ENCODE measurements at places on chromosomes 6 and 20. TPM values are rescaled to one million over a fixed set of nuclear protein-coding genes. Genes with fewer than 3 reads are reported as not detected.
A peak's percentile ranks its signal among the peaks of the same experiment; 100 is the strongest.

GRCh38 chr6:138162111-138162954 is 594 bp downstream of the ARFGEF3 start:
- DNase-seq = no peak
- H3K4me3 ChIP-seq = peak overlapping the region; percentile 64
- H3K36me3 ChIP-seq = no peaks in the 10 kb centered on the region
- H3K4me1 ChIP-seq = peaks cover 4% of the 10 kb centered on the region

SNAP91 gene
- not detected for total RNA-seq

DNA sequence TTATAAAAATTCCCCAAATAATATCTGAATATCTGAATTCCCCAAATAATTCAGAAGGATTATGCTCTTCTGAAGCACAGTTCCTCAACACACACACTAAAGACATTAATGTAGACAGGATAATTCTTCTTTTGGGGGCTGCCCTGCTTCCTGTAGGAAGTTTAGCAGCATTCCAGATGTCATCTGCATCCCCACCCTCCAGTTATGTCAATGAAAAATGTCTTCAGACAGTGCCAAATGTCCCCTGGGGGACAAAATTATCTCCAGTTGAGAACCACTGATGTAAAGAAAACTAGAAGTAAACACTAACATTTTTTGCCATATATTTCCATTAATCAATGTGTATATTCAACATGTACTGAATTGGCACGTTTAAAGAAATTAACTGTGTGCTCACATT is 25.9 kb upstream of the NAA20 start:
- no peak overlapping the region for H3K4me3 ChIP-seq
- no peak overlapping the region for H3K27ac ChIP-seq
- no peaks in the 10 kb centered on the region for H3K27me3 ChIP-seq
- H3K4me1 ChIP-seq = peaks cover 71% of the 10 kb centered on the region
- no peaks in the 10 kb centered on the region for H3K36me3 ChIP-seq
- DNase-seq = no peak

GRCh38 chr20:18639501-18639979 is 51.7 kb downstream of the DTD1 start:
- H3K27ac ChIP-seq = peak overlapping the region; percentile 64
- no peaks in the 10 kb centered on the region for H3K4me1 ChIP-seq
- H3K4me3 ChIP-seq = no peak overlapping the region
- no peaks in the 10 kb centered on the region for H3K36me3 ChIP-seq

SRSF3 gene
- 92.9 TPM for total RNA-seq

GABRR2 gene
- total RNA-seq = not detected

DNA sequence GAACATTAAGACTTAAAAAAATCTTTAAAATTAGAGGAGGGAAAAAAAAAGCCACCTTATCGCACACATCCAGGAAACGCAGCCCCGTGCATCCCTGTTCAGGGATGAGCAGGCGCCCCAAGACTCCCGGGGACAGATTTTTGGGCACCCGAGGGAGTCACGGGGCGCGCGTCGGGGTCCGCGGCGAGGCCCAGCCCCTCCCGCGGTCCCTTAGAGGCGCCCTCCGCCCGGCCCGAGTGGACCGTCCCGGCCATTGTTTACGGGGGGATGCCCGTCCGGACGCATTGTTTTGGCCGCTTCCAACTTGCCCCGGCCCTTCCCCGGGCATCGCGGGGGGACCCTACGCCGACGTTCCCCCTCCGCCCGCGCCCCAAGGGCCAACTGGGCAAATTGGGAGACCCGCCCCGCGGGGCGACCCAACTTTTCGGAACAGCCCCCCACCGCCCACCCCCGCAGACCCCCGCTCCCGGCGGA is 610 bp downstream of the ZNF217 start:
- peak overlapping the region; percentile 89 for H3K4me3 ChIP-seq
- H3K4me1 ChIP-seq = peaks cover 16% of the 10 kb centered on the region
- peak overlapping the region; percentile 99 for H3K27ac ChIP-seq
- no peaks in the 10 kb centered on the region for H3K36me3 ChIP-seq
- no peaks in the 10 kb centered on the region for H3K27me3 ChIP-seq

- no peak for DNase-seq
- H3K36me3 ChIP-seq = no peaks in the 10 kb centered on the region
- H3K27me3 ChIP-seq = no peaks in the 10 kb centered on the region
These were observed 98.1 kb downstream of the SLC24A3 start for GRCh38 chr20:19310541-19310940.

GRCh38 chr6:54102238-54102637 is 9.0 kb upstream of the MLIP start:
- no peak overlapping the region for H3K4me3 ChIP-seq
- no peak for DNase-seq
- no peak overlapping the region for H3K27ac ChIP-seq
- peaks cover 83% of the 10 kb centered on the region for H3K4me1 ChIP-seq

POU5F1 gene
- not detected for total RNA-seq

DNA sequence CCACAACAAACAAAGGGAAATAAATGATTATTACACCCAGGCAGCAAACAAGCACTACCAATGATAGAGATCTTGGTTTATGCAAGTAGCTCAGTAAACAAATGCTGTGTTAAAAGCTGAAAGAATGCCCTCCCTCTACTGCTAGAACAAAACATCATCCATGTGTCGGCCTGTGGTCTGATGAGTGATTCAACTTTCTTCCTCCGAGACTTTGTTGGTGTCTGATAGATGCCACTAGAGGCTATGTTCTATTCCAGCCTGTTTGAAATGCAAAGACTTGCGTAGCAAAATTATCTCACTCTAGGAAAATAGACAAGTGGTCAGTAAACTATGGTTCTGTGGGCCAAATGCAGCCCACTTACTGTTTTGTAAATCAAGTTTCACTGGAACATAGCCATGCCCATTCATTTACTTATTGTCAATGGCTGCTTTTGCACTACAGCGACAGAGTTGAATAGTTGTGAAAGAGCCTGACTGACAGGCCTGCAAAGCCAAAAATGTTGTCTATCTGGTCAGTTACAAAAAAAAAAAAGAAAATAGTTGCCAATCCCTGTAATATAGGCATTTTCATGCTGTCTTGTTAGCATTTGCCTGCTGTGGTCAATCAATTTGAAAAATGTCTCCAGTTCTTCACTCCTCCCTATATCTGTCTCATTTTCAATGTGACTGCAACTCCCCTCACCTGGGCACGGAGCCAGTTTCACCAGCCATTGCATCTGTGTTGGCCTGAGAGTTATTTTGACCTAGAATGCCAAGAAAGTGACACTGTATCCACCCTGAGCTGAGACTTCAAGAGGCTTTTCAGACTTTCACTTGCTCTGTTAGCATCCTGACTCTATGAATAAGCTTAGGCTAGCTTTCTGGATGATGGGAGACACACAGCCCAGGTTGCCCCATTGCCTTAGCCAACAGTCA is 544.6 kb upstream of the BTBD3 start:
- H3K27ac ChIP-seq = no peak overlapping the region
- no peaks in the 10 kb centered on the region for H3K27me3 ChIP-seq
- H3K4me3 ChIP-seq = no peak overlapping the region
- H3K4me1 ChIP-seq = peaks cover 6% of the 10 kb centered on the region
- H3K36me3 ChIP-seq = no peaks in the 10 kb centered on the region

DNA sequence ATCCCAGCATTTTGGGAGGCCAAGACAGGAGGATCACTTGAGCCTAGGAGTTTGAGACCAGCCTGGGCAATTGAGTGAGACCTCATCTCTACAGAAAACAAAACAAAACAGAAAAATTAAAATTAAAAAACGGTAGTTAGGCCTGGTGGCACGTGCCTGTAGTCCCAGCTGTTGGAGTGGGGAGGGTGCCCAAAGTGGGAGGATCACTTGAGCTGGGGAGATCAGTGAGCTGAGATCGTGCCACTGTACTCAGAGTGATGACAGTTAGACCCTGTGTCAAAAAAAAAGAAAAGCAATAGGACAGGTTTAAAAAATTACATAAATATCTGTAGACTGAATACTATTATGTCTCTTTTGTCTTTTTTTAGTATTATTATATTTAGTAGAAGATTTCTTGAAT is 64.3 kb downstream of the ITCH start:
- no peaks in the 10 kb centered on the region for H3K4me1 ChIP-seq
- no peak overlapping the region for H3K27ac ChIP-seq
- no peaks in the 10 kb centered on the region for H3K27me3 ChIP-seq
- peaks cover 23% of the 10 kb centered on the region for H3K36me3 ChIP-seq
- H3K4me3 ChIP-seq = no peak overlapping the region

BPIFB2 gene
- not detected for total RNA-seq

DNA sequence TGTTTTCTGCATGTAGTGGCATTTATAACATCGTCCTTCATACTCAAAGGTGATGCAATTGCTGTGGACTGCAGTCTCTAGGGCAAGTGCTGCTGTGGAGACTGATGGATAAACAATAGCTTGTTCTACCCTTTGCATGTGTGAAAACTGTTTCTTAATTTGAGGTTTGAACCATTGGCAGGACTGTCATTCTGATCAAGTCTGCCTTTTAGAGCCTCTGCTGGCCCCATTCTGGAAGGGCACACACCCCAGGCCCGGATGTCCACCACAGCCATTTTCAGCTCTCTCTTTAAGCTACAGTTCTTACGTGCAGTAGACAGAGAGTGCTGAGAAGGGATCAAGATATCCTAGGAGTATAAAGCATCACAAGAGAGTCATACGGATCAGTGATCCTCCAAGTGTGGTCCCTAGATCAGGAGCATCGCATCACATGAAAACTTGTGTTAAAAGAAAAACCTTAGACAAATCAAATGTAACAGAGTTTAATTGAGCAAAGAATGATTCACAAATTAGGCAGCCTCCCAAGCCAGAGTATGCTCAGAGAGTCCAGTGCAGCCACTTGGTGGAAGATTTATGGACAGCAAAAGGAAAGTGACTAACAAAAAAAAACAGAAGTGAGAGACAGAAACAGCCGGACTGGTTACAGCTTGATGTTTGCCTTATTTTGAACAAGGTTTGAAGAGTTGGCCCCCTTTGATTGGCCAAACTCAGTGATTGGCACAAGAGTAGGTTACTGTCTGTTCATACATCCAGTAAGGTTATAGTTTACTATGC is 52.0 kb downstream of the FRK start:
- peak overlapping the region; percentile 38 for H3K27ac ChIP-seq
- no peaks in the 10 kb centered on the region for H3K27me3 ChIP-seq
- H3K4me1 ChIP-seq = peaks cover 10% of the 10 kb centered on the region

DNA sequence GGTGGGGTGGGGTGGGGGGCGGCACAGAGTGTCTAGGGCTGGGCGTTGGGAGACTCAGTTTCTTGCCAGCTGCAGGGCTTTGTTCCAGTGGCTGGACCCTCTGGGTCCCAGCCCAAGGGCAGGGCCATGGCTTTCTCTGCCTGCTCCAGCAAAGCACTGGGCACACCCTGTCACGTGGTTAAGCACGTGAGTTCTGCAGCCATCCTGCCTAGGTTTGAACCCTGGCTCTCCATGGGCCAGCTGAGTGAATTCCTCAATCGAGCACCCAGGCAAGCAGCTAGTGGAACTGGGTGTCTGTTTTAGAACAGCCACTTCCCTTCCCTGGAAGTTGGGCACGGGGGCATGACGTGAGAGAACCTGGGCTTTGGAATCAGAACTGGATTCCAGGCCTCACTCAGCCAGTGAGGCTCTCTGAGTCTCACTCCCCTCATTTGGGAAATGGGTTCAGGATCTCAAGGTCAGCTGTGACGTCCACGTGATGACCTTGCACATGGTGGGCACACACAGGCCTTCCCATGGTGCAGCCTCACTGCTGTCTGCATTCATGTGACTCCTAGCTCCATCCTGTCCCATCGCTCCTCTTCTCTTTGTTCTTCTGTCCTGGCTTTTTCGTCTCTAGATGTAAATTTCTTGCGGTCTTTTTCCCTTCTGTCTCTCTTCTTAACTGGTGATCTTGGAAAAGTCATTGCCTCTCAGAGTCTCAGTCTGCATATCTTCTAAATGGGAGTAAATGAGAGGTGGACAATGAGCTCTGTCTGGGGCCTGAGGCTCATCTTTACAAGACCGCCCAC is 45.9 kb downstream of the NOL4L start:
- no peak for DNase-seq
- no peaks in the 10 kb centered on the region for H3K4me1 ChIP-seq
- no peak overlapping the region for H3K4me3 ChIP-seq
- H3K27ac ChIP-seq = no peak overlapping the region

DNA sequence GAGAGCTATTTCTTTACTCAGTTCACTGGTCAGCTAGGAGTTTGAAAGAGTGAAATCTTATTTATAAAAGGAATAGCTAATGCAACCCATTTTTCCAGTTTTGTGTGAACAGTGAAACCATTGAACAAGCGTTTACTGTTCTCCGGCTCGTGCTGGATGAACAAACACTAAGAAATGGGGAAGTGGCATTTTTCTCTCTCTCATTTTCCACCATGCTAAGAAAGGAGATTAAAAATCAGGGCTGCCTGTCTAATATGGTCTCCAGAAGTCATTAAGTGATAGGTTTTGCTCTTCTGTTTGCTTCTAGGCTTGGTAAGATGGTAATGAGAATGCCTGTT is 774 bp upstream of the SFT2D1 start:
- H3K36me3 ChIP-seq = no peaks in the 10 kb centered on the region
- DNase-seq = no peak
- peaks cover 14% of the 10 kb centered on the region for H3K4me1 ChIP-seq
- H3K27ac ChIP-seq = peak overlapping the region; percentile 95
- H3K27me3 ChIP-seq = no peaks in the 10 kb centered on the region

- H3K36me3 ChIP-seq = no peaks in the 10 kb centered on the region
- no peaks in the 10 kb centered on the region for H3K27me3 ChIP-seq
- H3K27ac ChIP-seq = peak overlapping the region; percentile 66
- peak; percentile 66 for DNase-seq
- no peak overlapping the region for H3K4me3 ChIP-seq
- peaks cover 8% of the 10 kb centered on the region for H3K4me1 ChIP-seq
These were observed 45.9 kb downstream of the RIPOR3 start for GRCh38 chr20:50645253-50646068.

FOXP4 gene
- total RNA-seq = 3.4 TPM

GRCh38 chr6:166997768-166998255 is 1.4 kb upstream of the CEP43 start:
- no peak overlapping the region for H3K27ac ChIP-seq
- no peak for DNase-seq
- no peaks in the 10 kb centered on the region for H3K27me3 ChIP-seq
- H3K4me1 ChIP-seq = peaks cover 9% of the 10 kb centered on the region

GRCh38 chr20:11437611-11438380 is 479.9 kb upstream of the BTBD3 start:
- no peak overlapping the region for H3K27ac ChIP-seq
- H3K36me3 ChIP-seq = no peaks in the 10 kb centered on the region
- H3K27me3 ChIP-seq = no peaks in the 10 kb centered on the region
- H3K4me1 ChIP-seq = no peaks in the 10 kb centered on the region
- DNase-seq = no peak
- H3K4me3 ChIP-seq = no peak overlapping the region

OPRM1 gene
- not detected for total RNA-seq

SCGN gene
- not detected for total RNA-seq

ABRACL gene
- total RNA-seq = 3.0 TPM

C2 gene
- total RNA-seq = 2.7 TPM

DAAM2 gene
- 59.6 TPM for total RNA-seq
